Thyroid gland (tissue), 4 donors: ENCODE measurements at places on chromosomes 6 and 20. TPM values are rescaled to one million over a fixed set of nuclear protein-coding genes. Genes with fewer than 3 reads are reported as not detected.
A peak's percentile ranks its signal among the peaks of the same experiment; 100 is the strongest.

DNA sequence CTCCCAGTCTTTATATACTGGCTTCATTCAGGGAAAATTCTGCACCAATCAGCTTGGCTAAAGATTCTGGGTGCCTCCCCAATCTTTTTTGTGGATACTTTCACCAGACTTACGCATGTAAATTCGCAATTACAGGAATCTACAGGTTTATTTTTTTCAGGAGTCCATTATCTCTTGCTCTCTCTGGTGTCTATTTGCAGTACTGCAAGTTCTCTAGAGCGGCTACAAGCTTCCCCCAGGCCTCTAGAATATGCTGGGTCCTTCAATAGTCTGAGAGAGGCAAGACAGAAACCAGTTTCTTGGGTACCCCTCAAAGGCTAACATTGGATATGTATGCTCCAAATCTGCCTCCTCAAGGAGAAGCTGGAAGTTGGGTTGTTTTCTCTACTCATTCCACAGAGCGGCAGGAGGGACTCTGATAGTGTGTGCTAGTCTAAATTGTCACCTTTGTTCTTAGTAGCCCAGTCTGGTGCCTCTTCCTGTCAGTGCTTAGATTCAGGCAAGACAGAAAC lies 58.5 kb downstream of the SUN5 start:
- DNase-seq, result no peak

DNA sequence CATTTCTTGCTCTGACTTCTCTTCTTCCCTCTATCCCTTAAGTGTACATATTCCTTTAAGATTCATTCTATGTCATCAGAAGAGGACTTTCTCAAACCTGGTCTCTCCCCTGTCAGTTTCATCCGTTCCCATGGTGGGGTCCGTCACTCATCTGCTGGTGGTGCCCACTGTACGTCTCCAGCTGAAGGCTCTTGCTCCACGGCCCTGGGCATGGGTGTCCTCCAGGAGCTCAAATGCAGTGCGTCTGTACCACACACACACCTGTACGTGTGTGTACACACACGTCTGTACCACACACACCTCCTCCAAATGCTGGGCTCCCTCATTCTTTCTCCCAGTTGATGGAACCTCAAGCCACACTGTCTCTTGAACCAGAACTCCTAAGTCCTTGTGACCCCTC lies 85.6 kb downstream of the CAP2 start:
- DNase-seq, result no peak

The SMIM13 gene
- 7.5 TPM for total RNA-seq

- no peak for DNase-seq
Observed at GRCh38 chr6:77965449-77965848, 312.6 kb downstream of the MEI4 start.

DNA sequence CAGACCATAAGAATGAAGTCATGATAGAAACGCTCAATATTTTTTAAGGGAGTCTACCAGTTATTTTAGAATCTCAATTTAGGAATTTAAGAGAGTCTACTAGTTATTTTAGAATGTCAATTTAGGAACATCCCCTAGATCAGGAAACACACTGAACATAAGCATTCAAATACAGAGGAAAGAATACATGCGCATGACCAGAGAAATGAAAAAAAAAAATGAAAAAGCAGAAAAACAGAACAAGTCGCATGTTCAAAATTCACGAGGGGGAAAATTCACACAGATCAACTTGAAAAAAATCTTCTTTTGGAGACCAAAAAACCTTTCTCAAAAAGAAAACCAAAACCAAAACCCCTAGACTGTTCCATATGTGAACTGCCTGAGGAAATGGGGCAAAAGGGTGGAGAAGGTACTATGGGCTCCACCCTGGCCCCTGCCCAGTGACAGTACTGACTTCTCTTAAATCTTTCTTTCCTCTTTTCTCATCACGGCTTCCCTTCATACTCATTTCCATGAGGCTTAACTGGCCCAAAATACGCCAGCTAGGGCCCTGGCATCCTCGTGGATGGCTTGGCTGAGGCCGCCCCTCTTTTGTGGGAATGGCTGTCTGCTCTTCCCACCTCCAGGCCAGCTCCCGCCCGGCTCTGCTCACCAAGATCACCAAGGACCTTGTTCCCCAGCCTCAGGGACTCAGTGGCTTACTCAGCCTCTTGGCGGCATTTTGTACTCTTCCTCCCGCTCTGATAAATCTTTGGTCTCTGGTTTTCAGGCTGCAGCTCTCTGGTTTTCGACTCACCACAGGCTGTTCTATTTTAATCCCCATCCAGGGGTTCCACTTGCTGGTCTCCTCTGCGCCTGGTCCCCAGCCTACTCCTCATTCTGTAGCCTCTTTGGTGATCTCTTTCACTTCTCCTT lies 11.2 kb downstream of the ZBTB2 start:
- no peak for DNase-seq

The PSORS1C2 gene
- total RNA-seq, result not detected

The BMP2 gene
- 27.1 TPM for total RNA-seq

DNA sequence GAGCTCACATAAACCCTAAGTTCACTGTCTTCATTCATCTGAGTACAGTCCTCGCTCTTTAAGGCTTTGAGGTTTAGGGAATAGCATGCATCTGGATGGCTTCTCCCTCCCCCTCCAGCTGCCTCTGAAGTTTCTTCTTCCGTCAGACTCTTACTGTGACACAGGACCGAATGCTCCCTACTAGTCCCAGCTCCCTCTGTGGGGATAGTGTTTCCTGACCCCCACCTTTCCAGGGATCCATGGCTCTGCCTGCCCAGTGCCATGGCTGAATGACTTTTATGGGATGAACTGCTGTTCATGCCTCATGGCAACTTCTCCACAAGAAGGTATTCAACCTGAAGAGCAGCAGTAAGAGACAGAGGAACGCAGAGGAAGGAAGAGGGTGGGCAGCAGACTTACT lies 79.8 kb upstream of the EMILIN3 start:
- DNase-seq, result no peak

- peak; percentile 86 for DNase-seq
Observed at GRCh38 chr6:43926634-43927531, 156.9 kb downstream of the VEGFA start.

The EFCAB8 gene
- 0.27 TPM for total RNA-seq

DNA sequence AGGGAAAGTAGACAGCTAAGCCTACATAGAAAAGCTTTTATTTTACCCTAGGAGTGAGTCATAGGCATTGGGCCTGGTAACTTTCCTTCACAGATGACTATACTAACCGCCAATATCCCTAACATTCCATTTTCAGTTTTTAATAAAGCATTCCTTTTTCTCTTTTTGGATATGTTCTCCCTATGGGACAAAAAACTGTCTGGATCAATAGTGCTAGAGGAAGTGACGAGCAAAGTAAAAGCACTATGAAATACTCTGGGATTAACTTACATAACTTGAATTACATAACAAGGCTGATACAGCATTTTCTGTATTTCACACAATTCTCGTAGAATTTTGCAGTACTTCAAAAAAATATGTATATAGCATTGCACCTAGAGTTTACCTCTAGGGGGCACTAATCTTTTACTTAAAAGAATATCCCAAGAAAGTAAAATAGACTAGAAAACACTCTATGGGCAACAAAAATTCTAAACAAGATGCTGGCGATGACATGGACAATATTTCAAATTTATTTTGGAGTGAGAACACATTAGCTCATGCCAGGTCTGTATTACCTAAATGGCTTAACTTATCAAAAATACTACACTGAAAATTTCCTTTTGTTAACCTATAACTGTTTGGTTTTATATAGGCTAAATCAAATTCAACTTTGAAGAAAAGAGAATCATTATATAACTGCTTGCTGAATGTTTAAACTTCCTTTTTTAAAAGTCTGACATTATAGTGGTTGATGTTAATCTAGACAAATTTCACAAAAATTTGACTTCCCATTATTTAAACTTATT lies 66.3 kb upstream of the DST start:
- no peak for DNase-seq

The MAVS gene
- 30.4 TPM for total RNA-seq

GRCh38 chr6:15404685-15404980 lies 158.8 kb downstream of the JARID2 start:
- no peak for DNase-seq

GRCh38 chr6:137191236-137191635 lies 17.8 kb upstream of the IL22RA2 start:
- DNase-seq, result no peak

GRCh38 chr6:69339163-69339550 lies 457.7 kb downstream of the LMBRD1 start:
- no peak for DNase-seq

- DNase-seq, result no peak
Observed at GRCh38 chr6:72642435-72642834, 20.6 kb downstream of the KCNQ5 start.

DNA sequence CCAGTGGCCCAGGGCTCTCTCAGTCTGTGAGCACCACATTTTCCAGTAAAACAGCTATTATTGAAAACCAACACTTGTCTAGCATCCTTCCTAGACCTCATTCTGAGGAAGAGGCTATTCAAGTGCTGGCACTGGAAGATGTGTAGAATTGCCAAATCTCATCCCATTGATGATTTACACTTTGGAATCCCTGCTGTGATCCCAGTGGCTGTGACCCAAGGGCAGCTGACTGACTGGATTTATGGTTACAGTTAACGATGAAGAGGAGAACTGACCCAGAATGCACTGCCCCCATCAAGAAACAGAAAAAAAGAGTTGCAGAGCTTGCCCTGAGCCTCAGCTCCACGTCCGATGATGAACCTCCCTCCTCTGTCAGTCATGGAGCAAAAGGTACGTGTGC lies 2.4 kb downstream of the CMTR1 start:
- DNase-seq, result no peak

The MAFB gene
- 45.0 TPM for total RNA-seq

The MYBL2 gene
- 0.22 TPM for total RNA-seq

DNA sequence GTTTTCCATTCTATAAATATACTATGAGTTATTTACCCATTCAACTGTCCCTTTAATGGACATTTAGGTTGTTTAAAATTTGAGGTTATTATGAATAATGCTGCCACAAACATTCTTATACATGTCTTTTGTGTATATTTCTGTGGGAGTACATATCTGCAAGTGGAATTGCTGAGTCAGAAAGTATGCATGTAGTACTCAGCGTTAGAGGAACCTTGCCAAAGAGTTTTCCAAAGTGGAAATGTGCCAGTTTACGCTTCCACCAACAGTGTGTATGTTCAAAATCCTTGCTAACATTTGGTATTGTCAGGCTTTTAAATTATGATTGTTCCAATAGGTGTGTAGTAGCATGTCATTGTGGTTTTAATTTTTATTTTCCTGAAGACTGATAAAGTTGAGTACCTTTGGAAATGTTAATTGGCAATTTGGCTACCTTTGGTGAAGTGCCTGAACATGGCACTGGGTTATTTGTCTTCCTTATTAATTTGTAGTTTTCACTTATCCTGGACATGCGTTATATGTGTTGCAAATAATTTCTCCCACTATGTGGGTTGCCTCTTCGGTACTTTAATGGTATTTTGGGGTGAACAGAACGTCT lies 341.2 kb downstream of the CD83 start:
- peak; percentile 18 for DNase-seq

DNA sequence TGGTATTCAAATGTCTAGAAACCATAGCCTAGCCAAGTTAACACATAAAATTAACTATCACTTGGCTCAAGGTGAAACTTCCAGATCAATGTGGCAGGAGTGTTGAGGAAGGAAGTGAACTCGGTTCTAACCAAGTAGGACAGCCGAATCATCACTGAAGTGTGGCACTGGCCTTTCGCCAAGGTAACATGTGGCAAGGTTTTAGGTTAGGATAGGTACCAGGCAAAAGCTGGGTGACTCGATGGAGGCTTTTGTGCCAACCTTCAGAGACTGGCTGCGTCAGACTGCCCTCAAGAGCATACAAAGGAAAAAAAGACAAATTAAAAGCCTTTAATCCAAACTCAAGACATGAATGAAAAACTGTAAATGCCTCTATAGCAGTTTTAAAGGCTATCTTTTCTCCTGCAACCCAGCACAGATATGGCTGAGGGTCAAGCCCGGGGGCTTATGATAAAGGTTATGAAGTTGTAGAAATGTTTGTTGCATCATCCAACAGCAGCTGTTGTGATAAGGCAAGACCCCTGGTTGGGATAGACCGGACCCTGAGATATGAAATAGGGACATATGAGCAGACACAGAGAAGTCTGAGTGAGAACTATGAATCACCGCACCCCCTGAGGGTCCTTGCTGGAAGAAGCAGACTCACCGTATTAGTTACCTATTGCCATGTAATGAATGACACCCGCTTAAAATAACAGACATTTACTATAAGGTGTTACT lies 11.9 kb downstream of the PSMB9 start:
- DNase-seq, result peak; percentile 11

The VIP gene
- 1.6 TPM for total RNA-seq

DNA sequence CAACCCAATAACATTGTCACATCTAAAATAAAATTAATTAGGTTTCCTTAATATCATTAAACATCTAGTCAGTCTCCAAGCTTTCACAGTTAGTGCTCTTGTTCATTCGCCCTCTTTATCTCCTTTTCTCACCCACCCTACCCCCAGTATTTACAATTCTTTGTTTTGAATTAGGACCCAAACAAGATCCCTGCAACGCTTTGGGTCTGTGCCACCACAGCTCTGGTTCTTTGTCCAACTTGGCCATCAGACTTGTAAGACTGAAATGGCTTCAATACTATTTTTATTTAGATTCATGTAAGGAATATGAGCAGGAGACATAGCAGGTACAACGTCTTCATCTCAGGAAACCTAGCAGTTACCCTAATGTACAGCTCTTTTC lies 276.5 kb downstream of the CDKAL1 start:
- DNase-seq, result no peak

- no peak for DNase-seq
Observed at GRCh38 chr6:119476554-119476953, 127.0 kb upstream of the MAN1A1 start.

GRCh38 chr6:143620447-143620846 lies 57.3 kb upstream of the PHACTR2 start:
- no peak for DNase-seq

- no peak for DNase-seq
Observed at GRCh38 chr6:82484737-82485626, 121.4 kb downstream of the TPBG start.

GRCh38 chr6:76587271-76587670 lies 514.8 kb upstream of the IMPG1 start:
- no peak for DNase-seq

- no peak for DNase-seq
Observed at GRCh38 chr20:3635346-3635745, 27.9 kb downstream of the GFRA4 start.

GRCh38 chr6:2426561-2427340 lies 181.3 kb upstream of the GMDS start:
- no peak for DNase-seq

The HEY2 gene
- total RNA-seq, result 3.5 TPM

- no peak for DNase-seq
Observed at GRCh38 chr6:76506808-76507207, 434.3 kb upstream of the IMPG1 start.

DNA sequence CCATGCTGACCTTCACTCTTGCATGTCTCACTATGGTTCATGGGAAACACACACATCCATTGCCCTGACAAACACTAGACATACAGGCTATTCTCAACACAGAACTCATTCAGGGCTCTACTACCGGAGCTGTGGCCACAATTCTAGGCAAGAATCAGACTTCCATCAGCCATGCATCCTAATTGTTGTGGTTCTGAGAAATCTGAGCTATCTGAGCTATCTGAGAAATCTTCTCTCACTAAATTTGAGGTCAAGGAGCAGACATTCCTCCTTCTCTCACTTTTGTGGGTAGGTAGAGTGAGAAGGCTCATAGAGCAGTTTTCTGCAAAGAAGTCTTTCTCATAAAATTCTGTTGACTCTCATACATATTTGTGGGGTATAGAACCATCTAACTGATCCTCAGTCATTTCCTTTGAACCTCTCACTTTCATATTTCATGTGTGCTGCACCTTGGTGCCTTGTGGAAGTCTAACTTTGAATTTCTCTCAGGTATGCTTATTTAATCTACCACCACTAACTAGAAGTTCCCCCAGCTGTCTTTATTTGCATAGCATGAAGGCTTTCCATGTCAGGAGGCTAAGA lies 43.6 kb downstream of the ADGRF1 start:
- no peak for DNase-seq

The IP6K3 gene
- total RNA-seq, result 20.5 TPM
